ENCODE measurements at places on chromosomes 6 and 20.

DNA sequence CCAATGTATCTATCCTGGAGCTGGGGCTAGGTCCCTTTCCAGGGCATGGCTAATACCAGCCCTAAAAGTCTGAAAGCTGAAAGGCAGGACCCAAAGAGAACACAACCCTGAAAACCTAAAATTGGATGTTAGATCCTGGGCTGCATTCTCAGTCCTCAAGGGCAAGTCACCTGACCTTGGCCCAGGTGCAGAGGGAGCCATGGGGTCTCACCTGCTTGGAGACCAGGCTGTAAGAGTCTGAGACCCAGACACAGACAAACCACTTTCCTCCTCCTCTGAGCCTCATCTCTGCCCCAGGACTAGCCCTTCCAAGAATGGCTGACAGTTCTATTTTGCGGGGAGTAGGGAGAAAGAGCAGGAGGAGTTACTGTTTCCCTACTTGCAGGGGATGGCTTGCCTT is 60.0 kb downstream of the EFCAB8 start:
- no peak for DNase-seq

- no peak for DNase-seq
Observed at GRCh38 chr6:35190306-35190705, 23.4 kb upstream of the SCUBE3 start.

DNA sequence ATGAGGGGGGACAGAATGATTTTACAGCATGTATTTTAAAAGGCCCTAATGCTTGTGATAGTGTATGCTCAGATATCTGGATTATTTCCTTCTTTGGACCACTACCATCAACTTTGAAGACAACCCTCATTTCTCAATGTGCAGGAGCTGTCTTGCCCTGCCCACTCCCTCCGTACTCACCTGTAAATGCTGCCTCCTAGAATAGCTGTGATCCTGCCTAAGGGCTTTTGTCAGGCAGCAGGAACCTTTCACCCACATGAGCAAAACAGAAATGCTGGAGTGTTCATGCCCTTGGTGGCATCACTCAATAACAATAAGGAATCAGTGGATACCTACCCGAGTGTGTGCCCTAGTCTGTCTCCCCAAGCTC is 723.6 kb upstream of the FLRT3 start:
- DNase-seq: no peak

DNA sequence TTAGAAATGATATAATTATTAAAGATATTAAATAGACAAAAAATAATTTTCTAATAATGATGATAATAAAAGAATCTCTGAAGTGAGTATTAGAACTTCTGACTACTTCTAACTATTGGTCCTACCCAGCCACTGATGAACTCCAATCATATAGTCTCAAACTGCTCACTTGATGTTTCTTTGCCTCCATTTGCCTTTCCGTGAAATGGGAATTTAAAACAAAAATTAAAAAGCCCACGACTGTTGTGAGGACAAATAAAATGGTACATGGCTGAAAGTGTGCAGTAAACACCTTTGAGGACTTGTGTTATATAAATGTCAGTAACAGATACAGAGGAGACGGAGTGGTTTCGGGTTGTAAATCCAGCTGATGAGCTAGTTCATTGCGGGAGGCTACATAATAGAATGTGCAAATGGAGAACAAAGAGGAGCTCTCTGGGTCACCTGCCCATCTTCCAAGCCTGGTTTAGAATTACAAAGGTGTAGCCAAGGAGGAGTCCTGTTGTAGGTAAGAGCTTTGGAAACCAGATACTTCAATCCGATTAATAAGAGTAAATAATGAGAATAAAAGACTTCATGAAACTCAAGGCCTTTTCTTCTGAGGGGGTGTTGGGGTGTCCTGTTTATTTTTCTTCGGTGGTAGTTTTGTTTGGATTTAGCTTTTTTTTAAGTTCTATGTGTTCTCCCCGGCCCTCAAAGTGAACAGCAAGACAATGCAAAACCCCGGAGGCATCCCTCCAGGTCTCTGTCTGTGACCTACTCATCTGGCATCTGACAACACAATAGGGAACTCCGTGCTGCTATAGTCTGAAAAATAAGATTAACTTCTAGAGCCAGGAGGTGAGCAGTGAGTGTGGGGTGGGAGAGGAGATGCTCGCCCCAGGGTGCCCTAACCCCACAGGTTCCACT is 4.4 kb upstream of the PXDC1 start:
- no peak for DNase-seq

DNA sequence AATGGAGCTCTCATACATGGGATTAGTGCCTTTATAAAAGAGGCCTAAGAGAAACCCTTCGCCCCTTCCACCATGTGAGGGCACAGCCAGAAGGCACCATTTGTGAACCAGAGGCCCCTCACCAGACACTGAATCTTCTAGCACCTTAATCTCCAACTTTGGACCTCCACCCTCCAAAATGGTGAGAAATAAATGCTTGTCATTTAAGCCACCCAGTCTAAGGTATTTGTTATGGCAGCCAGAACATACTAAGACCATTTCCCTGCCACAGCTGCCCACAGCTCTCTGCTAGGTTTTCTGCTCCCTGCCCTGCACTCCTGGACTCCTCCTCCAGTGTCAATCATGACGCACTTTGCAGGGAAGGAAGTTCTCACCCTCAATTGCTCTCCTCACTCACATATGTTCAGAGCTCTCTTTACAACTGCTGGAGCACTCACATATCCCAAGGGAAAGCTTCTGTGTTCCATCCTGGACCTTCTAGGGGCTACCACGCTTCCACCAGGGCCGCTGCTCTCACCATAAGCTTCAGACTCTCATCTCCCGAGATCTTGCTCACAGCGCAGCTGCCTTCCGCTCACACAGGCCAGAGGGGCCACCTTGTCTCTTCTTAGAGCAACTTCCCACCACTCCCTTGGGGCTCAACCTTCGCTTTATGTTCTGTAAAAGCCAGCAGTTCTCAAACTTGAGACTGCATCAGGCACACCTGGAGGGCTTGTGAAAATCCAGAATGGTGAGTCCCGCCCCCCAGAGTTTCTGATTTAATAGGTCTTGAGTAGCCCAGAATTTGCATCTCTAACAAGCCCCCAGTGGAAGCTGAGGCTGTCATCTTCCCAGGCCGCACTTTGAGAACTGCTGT is 1.6 kb upstream of the LY86 start:
- no peak for DNase-seq

DNA sequence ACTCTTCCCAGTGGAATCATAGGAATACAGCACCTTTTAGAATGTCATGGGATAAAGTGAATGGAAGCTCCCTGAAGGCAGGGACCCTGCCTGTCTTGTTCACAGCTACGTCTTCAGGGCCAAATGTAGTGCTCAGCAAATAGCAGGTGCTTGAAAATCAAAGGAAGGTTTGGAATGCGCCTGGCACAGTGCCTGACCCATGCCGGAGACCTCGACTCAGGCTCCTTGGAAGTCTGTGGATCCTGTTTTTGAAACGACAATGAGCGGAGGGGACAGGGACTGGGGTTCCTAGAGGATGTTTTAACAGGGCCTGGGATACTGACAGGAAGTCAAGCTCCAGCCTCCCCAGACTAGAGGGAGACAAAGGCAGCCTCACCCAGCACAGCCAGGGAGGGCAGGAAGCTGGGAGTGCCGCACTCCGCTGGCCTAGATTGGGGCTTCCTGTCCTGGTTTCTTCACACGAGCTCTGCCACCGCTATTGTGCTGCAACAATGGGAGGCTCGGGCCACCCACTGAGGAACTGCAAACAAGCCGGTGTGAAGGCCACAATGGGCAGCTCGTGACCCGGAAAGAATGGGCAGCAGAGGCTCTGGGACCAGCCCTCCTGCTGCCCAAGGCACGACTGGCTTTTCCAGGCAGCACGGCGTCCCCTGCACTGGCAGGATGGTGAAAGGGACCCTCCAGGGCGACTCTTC is 76.7 kb downstream of the PREX1 start:
- peak; percentile 76 for DNase-seq

DNA sequence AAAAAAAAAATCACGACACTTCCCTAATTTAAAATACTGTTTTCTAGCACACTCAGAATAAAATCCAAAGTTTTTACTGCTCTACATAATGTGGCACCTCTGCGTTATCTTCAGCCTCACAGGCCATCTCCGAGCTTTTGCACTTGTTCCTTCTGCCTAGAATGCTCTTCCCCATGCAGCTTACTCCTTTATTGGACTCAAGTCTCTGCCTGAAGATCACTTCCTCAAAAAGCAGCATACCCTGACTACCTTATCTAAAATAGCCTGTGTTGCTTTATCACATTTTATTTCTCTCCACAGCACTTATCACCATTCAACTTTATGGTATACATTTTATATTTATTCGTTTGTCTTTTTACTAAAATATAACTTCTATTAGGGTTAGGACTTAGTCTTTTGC is 2.3 kb downstream of the ZNF322 start:
- DNase-seq: no peak

DNA sequence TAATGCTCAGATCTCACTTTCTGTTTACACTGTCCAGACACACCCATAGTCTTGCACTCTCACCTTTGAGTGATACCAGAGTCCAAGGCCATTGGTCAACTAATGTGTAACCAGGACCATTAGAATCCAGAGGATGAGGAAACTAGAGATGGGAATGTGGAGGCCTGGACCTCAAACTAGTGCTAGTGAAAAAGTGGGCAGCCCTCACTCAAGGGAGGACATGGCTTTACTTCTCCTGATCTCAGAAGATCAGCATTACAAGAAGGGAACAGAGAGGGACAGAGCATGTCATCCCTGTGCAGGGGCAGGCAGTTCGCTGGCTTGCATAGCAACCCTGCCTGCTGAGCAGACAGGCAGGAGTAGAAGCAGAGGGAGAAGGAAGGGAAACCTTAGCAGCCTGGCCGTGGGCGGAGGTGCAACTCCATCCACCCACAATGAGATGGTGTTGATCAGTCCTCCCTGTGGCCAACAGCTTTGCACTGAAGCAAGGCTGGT is 22.6 kb upstream of the XRN2 start:
- DNase-seq: no peak

DNA sequence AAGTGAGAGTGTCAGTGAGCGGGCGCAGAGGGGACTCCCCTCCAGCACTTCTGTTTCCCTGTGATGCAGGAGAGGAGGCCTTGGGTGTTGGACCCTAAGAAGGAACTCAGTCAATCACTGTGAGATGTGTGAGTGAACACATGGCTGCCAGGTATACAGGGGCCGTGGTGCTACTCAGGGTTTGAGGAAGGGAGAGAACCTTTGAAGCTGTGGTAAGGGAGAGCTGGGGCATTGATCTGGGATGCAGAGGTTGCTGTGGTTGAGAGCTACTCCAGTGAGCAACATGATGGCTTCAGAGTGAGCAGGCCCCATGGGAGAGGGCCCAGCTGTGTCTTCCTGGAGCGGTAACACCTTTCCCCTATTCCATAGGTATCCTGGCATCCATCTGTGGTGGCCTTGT is 99.2 kb downstream of the SLC22A3 start:
- no peak for DNase-seq

DNA sequence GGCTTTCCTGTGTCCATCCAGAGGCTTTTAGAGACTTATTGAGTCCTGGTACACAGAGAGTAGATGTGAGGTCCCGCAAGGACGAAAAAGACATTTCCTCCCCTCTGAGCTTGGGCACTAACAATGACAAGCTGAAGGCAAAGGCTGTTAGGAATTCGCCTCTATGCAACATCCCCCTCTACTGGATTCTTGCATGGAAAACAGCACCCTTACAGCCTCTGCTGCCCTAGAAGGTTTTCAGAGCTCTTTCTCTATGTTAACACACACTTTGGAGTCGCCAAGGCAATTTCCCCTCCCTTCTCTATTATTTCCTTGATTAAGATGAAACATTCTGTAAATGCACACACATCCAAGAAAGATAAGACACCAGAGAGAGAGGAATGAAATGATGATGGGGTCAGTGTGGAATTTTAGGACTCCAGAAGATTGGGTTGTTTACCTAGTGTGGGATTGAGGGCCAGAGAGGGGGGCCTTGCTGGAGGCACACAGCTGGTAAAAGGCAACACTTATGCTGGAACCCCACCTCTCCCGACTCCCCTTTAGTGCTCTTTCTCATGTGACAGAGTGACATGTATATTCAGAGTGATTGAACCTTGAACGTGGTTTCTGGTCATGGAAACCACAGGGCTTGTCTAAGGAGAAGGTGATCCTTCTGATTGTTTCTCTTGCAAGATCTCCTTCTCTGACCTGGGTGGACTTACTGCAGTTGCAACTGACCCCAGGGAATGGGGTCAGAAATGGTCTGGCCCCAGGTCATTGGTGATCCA is 300.7 kb downstream of the CLIC5 start:
- DNase-seq: peak; percentile 50

- DNase-seq: peak; percentile 27
Observed at GRCh38 chr6:87968435-87969278, 79.0 kb upstream of the SPACA1 start.

DNA sequence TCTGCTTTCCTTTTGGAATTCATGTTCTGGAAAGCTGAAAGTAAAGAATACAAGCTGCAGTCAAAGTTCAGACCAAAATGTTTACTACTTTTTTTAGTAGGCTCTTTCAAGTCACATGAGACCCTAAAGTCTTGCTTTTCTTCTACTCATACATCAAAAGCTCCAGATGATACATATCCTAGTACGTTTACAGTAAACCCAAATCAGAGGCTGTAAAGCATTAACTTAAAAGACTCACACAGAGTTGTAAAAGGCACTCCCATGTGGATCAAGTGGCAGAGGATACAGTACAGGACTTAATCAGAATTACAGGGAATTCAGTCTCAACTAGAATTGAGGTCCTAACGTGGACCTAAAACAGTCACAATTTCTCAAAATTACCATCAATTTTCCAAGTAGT is 40.7 kb downstream of the STK38 start:
- no peak for DNase-seq

DNA sequence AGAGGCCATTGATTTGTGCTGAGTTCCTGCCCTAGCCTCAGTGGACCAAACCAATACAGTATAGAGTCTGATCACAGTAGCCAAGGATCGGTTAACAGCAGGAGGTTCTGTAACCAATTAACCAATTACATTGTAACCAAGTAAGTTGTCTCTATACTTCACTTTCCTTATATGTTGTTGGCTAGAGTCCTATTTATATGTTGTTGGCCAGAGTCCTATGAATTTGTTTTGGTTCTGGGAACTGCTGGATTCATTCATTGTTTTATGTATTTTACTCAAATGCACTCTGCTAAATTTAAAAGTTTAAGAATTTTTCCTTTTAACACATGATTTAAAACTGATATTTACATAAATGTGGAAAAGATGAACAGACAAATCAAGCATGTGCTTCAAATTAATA is 597.4 kb upstream of the HS3ST5 start:
- DNase-seq: no peak
